ENCODE measurements at places on chromosomes 5 and 9.

DNA sequence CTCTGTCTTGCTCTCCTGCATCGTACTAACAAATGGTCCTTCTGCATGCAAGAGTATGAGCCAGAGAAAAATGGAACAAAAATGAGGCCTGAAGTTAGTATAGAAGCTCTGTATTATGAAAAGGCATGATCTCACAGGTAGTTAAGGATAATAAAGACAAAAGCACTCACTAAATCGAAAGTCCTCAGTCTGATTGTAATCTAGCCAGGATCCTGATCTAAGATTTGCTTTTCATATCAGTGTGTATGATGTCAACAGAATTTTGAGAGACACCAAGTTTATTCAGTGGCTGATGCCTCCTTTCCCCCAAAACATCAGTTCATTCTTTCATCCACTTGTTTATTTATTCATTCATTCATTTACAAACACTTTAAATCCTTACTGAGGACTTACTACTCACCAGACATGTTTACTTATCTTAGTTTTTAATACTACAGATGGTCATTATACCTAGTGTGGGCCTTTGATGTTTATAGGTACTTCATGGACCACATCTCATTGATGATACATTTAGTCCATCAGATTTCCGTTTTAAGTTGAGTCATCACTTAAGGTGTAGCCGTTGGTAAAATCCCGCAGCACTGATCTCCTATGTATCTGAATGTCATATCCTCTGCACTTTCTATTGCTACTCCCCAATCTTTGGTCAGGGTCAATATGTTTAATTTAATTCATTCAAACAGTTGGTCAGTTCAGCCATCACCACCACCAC, 105.2 kb upstream of the DHFR start:
- DNase-seq: no peak

DNA sequence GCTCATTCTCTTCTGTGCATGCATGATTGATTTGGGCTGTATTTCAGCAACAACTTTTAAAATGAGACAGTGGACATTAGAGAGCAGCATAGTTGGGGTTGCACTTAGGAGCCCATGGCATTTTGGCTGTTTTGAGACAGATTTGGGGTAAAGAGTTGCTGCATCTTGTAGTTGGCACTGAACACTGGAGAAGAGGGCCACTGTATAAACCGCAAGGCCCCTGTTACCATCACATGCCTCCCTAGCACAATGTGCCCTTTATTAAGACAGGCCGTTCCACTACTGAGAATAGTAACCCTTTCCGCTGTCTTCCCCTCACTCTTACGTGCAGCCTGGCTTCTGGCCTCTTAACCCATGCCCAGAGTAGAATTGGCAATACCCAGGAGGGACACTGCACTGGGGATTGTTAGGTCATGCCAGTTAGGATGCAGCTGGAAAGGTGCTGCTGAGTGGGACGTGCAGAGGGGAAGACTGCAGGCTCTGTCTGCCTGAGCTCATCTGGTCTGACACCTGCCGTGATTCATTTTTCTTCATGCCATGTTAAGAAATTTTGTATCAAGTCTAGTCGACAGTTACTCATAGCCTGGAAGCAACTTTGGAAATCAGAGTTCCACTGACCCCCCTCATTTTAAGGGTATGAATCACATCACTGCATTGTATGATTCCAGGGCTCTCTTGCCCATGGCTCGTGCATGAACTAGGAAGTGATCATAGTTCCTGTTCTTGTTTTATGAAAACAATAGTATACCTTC, 146.9 kb upstream of the DMRT1 start:
- DNase-seq: no peak

GRCh38 chr9:10173561-10173960, 439.2 kb downstream of the PTPRD start:
- DNase-seq: no peak

GRCh38 chr5:180668835-180669596, 19.6 kb upstream of the FLT4 start:
- DNase-seq: no peak

DNA sequence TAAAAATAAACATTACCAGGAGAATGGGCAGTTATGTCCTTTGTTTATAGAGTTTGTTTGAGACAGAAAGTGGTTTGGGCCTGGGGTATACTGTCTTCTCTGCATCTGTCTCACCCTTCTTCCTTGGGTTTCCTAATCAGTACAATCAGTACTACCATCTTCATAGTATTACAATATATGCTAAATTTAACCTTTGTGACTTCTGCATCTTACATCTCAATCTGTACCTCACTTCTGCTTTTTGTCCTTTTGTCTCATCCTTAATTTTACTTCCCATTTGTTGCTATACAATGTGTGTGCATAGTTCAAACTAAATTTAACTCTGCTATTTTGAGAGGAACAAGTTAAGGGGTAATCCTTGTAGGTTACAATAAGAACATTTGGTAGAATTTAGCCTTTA, 19.6 kb downstream of the FBXO38 start:
- DNase-seq: no peak

- DNase-seq: no peak
These were observed 215.8 kb downstream of the TSSK1B start for GRCh38 chr5:113218906-113219517.

- DNase-seq: no peak
These were observed 1.4 kb upstream of the PPP2CA start for GRCh38 chr5:134227259-134227658.

DNA sequence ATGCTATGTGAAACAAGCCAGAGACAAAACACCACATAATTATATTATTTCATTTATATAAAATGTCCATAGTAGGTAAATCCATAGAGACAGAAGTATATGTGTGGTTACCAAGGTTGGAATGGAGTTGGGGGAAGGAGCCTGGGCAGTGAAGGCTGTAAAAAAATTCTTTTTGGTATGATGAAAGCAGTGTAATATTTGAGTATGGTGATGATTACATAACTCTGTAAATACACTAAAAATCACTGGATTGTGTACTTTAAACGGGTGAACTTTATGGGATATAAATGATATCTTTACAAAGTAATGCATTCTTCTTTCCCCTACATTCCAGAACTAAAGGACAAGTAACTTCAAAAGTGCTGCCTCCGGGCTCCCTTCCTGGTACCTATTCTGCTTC, 155.8 kb downstream of the SH3GL2 start:
- no peak for DNase-seq

- no peak for DNase-seq
These were observed 65.2 kb downstream of the NSD1 start for GRCh38 chr5:177198738-177199137.

DNA sequence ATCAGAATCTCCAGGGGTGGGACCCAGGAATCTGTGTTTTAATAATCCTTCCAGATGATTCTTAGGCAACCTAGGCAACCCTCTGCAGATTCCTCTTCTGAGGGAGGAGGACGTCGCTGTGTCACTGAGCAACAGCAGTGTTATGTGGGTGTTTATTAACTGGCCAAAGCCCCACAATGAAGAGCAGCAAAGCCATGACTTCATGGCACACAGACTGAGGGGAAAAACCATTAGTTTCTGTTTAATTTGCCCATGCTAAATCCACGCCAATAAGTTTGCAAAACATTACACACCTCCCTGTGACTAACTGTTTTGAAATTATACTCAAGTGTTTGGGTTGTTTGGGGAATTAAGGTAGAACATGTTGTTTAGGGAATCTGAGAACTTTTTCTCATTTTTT, 83.7 kb upstream of the TMED7 start:
- no peak for DNase-seq

DNA sequence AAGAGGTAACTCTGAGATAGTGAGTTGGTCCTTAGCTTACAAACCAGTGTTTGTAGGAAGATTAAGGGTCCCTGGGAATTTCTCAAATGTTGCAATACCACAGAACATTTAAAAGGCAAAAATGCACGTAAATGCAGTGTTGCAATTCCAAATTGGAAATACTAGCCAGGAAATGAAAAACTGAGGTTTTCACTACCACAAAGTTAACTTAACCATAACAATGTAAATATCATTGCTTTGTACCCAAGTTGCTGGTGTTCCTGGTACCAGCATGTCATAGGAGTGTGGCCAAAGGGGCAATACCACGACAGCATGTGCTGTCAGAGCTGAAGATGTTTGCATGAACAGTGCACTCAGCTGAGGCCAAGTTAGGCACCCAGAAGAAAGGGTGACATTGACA, 382.9 kb downstream of the GLIS3 start:
- no peak for DNase-seq

GRCh38 chr5:143533978-143534760, 130.7 kb upstream of the NR3C1 start:
- no peak for DNase-seq

GRCh38 chr9:25678147-25678666, at the start of gene TUSC1:
Gene TUSC1 (minus strand): TSS chr9:25678444. CDS start chr9:25678312, 132 bp downstream.
- DNase-seq: no peak

- DNase-seq: no peak
These were observed 21.9 kb downstream of the FBXO10 start for GRCh38 chr9:37554318-37554717.

DNA sequence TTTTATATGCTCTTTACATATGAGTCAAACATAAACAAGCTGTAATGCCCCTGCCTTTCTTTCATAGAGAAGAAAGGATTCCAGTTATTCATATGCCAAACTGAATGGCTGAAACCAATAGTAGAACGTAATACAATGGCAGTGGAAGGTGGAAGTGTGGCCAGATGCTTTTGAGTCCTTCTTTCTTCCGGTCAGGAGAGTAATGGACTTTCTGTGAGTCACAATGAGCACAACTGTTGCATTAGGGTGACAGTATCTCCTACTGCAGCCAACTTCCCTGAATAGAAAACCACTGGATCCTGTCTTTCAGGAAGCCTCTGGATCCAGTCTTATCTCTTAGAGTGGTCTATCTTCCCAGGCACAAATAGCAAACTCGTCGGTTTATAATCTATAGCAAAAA, 855.2 kb downstream of the MAT2B start:
- DNase-seq: no peak

GRCh38 chr5:6675784-6676491, 37.3 kb upstream of the TENT4A start:
- DNase-seq: no peak

- DNase-seq: no peak
These were observed 126.1 kb upstream of the EFNA5 start for GRCh38 chr5:107796797-107797196.

- DNase-seq: no peak
These were observed 49.1 kb upstream of the RNU6ATAC start for GRCh38 chr9:134213508-134213850.

GRCh38 chr9:13143281-13143680, 136.2 kb downstream of the MPDZ start:
- DNase-seq: no peak

- DNase-seq: no peak
These were observed 122.5 kb downstream of the SCAMP1 start for GRCh38 chr5:78482948-78483347.

GRCh38 chr5:96016216-96016615, 54.6 kb upstream of the ELL2 start:
- no peak for DNase-seq

- DNase-seq: no peak
These were observed 20.3 kb upstream of the RIC1 start for GRCh38 chr9:5608298-5609225.

GRCh38 chr9:128882677-128883603, 1.0 kb downstream of the LRRC8A start:
- no peak for DNase-seq

DNA sequence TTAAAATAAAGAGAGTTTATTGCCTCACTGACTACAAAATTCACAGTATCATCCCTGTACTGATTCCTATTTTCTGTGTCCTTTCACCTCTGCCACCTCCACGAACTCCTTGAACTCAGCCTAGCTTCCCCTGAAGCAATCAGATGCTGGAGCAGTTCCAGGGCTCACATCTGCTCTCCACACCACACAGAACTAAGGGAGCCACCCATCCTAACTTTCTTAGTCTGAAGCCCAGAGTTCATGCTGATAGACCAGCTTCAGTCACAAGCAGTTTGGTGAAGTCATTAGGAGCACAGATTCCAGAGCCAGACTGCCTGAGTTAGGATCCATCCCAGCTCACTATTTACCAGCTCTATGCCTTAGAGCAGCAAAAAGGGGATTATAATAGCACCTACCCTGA, 15.6 kb upstream of the EPB41L4A start:
- no peak for DNase-seq

DNA sequence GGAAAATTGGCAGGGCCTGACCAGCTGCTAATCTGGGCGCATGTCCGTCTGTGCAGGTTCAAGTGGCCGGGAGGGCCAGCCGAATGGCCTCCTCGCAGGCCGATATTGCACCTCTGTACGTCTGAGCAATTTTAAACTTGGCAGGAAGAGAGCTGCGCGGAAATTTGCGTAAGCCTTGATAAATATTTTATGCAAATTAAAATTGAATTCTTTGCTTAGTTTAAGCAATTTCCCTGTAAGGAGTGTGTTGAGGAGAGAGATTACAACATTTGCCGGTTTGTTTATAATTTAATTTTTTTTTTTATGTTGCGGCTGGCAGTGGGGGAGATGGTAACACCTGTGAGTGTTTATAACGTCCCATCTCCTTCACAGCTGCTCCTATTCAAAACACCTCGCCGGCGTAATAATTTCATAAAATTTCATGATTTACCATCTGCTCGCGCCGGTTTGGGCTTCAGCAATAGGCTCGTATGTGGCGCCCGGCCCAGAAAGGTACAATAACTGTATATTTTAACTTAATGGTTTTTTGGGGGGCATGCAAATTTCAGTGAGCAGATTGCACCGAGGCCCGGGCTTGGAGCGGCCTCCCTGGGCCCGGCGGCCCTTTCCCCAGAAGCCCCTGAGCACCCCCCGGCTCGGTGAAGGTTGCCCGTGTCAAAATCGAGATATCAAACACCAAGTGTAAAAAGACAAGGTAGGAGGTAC, 269.4 kb upstream of the MVB12B start:
- no peak for DNase-seq

DNA sequence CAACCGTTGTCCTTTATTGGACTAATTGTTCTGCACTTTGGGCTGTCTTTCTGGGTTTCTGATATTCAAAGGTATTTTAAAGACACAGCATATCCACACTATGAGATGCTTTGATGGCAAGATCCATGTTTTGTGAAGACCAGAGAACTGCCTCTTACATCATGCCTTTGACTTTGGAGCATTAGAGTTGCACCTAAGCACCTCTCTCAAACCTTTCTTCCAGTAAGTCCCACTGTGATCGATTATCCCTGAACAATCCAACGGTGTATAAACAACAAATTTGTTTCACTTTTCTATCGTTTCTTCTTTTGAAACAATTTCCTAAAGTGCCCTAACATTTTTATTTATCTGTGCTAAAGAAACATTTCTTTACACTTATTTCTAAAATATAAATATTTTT, 144.4 kb downstream of the KCTD16 start:
- no peak for DNase-seq

DNA sequence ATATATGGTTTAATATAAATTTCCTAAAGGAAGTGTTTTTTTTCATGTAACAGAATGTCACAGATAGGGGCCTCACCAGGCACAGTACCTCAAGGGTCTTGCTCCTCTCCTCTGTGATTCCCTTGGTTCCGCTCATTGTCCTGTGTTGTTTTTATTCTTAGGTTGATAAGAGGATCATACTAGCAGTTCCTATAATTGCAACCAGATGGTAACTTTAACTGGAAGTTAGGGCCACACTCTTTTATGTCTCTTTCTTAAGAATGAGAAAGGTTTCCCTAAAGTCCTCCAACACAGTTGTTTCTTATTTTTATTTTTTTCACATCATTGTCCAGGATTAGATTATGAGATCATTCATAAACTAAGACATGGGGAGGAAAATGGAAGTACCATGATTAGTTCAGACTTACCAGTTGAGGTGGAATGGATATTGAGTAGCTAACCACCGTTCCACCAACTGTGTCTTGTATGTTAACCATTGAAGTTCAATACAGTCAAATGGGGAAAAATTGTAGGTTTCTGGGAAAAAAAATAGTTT, 41.1 kb downstream of the FAM174A start:
- no peak for DNase-seq

- no peak for DNase-seq
These were observed 97.4 kb upstream of the MAST4 start for GRCh38 chr5:66498791-66499207.

- DNase-seq: no peak
These were observed 43.6 kb downstream of the GAS1 start for GRCh38 chr9:86903734-86904085.
